Fibroblast of skin of right quadriceps (primary cell): ENCODE measurements at places on chromosomes 3 and 15.

DNA sequence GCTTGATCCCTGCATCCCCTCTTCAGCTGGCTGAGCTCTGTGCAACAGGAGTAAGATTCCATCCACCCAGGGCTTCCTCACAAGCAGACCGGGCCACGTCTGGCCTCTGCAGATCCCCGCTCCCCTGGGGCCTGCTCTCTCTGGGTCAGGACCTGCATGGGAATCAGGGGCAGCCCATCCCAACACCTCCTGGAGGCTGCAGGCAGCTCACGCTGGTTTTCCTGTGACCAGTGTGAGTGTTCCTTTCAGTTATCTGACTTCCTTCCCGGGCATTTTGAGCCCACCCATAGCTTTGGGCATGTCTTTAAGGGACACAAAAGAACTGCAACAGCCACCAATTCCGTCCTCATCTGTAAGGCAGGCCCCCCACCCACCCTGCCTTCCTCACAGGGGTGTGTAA, 16.3 kb downstream of the NUP210 start:
- DNase-seq, result no peak

- DNase-seq, result no peak
Observed at GRCh38 chr3:195032106-195032759, 238.7 kb downstream of the XXYLT1 start.

DNA sequence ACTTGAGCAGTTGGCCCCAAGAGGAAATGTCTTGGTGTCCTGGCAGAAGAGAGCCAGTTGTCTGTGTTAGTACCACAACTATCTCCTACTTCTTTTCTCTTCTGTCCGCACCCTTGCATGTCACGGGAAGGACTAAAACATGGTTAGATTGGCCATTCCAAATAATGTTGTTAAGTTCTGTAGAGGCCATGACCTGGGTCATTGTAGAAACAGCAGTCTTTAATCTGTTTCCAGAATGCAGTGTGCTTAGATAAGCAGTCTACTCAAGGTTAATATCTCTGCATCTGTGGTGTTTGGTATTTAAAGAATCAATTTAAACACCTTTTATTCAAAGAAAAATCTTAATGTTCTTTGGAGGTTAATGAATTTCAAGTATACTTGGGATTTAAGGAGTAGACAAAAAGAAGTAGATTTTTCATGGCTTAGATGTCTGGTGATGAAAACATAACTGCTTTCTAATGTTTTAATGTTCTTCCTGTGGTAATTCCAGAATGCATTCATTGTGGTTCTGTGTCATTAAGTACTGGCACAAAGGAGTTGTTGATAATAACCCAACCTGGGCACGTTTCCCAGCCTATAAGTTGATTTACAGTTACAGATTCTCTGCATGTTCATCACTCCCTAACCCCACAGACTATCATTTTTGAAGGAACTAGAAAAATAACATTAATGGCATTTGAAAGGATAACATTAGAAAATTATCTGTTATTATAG, 58.9 kb downstream of the TMEM108 start:
- DNase-seq, result peak; percentile 70

DNA sequence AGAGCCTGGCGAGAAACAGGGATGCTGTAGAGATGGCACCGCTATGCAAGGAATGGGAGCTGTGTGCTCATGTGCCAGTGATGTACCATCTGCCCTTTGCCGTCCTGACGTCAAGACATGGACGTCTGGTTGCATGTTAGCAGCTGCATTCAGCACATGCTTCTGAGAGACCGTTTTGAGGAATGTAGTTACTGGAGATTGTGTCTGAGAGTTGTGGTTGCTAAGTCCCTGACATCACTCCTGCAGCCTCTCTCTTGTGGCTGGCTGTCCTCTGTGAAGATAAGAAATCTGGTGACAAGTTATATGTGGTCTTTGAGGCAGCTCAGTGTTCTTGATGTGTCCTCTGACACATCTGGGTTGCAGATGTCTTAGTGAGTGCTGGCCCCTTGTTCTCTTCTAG, 165.1 kb downstream of the APBA2 start:
- DNase-seq, result peak; percentile 63

- no peak for DNase-seq
Observed at GRCh38 chr3:110767838-110768237, 303.8 kb upstream of the NECTIN3 start.

GRCh38 chr3:35524856-35525255, 114.5 kb upstream of the ARPP21 start:
- DNase-seq, result no peak

DNA sequence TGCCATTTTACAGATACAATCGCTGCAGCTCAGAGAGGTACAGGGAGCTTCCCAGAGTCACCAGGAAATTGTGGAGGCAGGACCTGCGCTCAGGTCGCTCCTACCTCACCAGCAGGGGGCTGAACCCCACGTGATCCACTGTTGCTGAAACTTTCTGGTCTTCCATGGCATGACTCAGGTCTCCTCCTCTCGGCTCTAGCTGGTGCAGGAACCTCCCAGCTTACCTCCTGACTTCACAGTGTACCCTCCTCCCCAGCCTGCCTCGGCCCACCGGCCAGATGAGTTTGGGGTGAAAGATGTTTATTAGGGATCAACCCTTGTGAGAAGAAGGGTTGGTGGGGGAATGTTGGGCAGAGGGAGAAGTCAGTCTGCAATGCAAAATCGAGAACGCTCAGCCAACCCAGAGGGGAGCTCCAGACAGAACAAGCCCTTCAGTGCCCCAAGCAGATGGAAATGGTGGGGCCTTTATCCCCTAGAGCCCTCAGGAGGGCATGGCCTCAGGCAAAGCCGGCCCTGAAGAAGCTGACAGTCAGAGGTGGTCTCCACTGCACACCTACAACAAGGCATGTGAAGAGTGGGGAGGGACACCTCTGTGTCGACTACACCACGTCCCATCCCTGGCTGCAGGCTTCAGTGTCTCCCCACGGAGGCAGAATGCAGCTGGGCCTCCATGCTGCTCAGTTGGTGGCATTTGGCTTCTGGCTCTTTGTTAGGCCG, 118.6 kb upstream of the PRR20G start:
- peak; percentile 7 for DNase-seq

DNA sequence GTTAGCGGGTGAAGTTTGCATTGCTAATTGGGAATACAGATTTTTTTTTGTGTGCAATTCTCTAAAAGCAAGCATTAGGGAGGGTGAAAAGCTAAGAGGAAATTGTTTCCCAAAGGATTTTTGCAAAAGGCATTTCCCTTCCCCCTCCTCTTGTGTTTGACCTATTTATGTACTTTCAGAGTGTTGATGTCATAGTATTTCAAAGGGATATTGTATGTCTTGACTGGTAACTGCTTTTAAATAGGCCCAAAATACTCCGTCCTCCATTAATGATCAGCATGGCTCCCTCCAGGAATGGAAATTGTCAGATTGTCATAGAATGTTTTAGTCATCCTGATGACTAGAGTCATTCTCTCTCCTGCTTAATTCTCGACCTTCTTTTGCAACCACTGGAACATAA, 32.4 kb downstream of the TRIM71 start:
- no peak for DNase-seq

DNA sequence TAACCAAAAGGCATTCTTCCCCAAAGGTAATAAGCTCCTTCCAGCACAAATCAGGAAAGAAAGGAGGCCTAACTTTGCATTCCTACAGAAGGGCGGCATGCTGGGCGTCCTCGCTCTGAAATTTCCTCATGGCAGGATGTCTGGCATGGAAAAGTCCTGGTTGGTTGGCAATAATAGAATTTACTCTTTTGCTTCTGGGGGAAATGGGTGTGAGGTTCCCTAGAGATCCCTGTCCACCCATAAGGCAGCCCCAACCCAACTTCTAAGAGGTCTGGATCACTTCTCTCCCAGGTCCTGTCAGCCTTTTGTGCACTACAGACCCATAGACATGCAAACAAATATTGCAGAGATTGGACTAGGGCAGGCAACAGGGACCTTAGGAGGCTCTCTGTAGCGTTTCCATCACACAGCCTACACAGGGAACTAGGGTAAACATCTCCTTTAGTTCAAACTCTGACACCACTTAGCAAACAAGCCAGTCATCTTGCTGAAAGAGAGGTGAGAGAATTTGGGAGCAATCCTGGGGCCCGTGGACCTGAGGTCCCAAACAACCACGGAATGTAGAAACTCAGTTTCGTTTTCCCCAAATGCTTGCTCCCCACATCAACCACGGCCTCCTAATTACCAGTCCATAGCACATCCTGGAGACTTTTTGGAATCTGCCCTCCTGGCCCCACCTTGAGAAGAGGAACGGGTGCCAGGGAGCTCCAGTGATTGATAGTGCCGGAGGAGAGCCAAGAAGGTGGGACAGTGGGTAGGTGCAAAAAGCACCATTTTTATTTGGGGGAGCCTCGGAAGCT, 2.1 kb downstream of the ZIC4 start:
- no peak for DNase-seq

DNA sequence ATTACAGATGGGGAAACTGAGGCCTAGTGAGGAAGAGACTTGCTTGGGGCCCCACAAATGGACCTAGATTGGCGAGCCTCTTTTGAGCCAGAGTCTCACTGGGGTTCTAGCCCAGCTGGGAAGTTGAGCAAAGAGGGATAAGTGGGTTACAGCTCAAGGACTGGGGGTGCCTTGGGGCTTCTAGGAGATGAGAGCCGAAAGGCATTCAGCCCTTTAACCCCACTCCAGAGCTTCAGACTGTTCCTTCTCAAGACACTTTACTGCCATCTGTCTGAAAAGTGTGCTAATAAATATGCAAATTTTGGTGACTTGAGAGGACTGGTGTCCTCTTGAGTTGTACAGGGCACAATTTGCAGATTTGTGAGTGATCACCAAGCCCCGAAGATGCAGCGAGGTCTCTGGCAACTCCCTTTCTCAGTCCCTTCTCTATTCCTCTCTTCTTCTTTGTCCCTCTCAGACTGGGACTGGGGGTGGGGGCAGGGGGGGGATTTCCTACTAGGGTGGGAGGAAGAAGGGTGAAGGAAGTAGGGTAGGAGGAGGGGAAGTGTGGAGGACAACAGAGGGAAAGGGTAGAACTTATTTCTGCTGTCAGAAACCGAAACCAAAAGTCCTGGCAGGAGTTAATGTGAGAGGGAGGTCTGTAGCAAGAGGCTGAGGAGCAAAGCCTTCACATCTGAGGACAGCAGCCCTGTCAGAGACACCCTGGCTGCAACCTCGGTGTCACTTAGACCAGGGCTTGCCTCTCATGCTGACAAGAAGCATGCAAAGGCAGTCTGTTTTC, 16.2 kb upstream of the ANKDD1A start:
- peak; percentile 35 for DNase-seq

- DNase-seq, result no peak
Observed at GRCh38 chr3:119950666-119951325, 143.5 kb downstream of the GSK3B start.
